ENCODE measurements at places on chromosomes 7 and 10.

DNA sequence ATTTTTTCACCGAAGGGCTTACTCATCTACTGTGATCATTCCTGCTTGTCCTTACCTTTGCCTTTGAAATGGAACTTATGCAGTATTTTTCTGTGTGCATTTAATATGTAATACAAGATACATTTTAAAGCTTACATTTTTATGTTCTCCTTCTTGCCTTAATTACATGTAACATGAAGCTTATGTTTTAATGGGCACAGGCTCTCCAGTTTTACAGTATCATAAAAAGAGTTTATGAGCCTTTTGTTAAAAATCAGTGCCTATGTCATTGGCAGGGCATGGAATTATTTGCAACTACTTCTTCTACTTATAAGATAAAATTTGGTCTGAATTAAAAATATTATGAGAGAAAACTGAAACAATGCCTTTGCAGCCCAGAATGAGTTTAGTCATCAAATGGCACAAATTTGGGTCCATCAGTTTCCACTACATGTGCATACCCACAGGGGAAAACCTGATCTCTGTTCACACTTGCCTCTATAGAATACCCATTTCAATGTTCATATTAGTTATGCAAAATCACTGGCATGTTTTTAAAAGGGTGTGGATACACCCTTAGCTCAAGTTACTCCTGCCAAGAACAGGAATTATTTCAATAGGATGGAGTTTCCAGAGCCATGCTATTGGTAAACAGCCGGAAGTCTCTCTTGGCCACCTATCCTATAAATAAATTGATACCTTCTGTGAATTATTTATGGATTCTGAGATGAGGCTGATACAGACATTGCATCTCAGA lies 27.9 kb upstream of the WNT16 start:
- DNase-seq, result no peak

DNA sequence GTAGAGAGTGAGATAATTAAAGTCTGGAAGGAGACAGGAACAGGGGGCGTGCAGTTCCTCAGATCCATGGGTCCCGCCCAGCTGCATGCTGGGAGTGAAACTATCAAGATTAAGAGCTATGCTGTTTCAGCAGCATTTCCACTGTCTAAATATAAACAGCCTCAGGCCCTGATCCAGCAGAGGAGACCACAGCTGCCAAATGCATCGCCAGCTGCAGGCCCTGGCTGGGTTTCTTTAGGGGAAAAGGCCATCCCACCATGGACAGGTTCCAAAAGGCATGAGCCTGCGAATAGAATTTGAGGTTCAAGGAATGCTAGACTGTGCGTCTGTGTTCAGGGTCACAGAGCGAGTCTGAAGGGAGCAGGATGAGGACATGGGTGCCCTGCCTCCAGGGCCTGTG lies 411.4 kb downstream of the PAXIP1 start:
- DNase-seq, result no peak

GRCh38 chr10:13946209-13946460 lies 359.4 kb downstream of the PRPF18 start:
- DNase-seq, result no peak

GRCh38 chr7:135447748-135448147 lies 62.2 kb downstream of the CNOT4 start:
- no peak for DNase-seq

DNA sequence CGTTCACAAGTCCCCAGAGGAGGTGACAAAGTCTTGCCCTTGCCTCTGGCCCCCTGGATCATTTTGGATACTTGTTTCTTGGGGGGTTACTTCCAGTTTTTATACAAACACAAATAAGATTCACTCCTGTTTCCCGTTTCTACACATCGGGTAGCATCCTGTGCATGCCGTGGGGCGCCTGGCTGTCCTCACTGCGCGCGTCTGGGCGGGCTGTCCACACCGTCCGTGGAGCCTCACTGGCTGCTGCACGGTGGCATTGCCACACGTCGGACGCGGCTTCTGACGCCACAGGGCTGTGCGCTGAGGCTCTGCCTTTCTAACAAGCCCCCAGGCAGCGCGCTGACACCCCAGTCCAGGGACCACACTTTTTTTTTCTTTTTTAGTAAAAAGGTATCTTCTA lies 18.4 kb downstream of the BNIP3 start:
- DNase-seq, result no peak

- DNase-seq, result no peak
Measured at GRCh38 chr7:83271212-83272099, 108.8 kb upstream of the PCLO start.

GRCh38 chr10:5492929-5493576 lies 6.3 kb downstream of the CALML5 start:
- DNase-seq, result no peak

GRCh38 chr10:78178940-78179339 lies 145.3 kb downstream of the RPS24 start:
- DNase-seq, result no peak

DNA sequence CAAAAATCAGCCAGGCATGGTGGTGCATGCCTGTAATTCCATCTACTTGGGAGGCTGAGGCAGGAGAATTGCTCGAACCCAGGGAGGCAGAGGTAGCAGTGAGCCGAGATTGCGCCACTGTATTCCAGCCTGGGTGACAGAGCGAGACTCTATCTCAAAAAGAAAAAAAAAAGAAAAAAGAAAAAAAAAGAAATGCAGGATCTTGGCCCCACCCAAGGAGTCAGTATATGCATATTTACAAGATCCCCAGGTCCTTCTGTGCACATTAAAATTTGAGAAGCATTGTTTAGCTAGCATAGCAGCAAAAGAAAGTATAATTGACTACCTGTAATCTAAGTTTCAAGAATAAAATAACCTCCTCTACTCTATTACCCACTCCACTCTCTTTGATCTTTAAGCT lies 15.8 kb downstream of the PIK3AP1 start:
- DNase-seq, result no peak

DNA sequence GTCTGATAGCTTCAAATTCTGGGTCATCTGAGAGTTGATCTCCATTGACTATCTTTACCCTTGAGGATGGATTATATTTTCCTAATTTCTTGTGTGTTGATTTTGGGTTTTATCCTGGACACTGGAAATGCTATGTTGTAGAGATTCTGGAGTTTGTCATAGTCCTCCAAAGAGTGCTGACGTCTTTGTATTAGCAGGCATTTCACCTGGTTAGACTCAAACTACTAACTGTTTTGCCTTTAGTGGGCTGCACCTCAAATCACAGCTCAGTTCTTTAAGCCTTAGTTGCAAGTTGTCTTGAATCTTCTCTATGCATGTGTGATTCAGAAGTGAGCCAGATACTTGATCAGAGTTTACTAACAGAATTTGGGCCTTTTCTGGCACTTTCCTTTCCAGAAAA lies 264.3 kb downstream of the RPS24 start:
- no peak for DNase-seq

DNA sequence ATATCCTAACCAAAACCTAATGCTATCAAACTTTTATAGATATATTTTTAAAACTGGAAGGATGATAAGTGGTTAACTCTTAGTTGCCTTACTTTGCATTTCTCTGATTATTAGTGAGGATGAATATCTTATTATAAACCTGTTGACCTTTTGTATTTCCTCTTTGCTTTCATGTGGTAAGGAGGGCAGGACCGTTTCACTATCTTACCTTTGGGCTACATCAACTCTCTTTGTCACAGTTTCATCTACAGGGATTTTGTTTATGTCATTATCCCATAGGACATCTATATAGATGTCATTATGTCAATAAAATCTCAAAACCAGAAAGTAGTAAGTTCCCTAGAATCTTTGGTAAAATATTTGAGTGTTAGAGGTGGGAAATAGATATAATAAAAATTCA lies 219.3 kb downstream of the THSD7A start:
- no peak for DNase-seq

GRCh38 chr7:18962031-18962430 lies 155.4 kb downstream of the TWIST1 start:
- DNase-seq, result no peak

- DNase-seq, result no peak
Measured at GRCh38 chr10:44183667-44184632, 200.9 kb downstream of the CXCL12 start.

GRCh38 chr10:49441488-49442476 lies 45.9 kb upstream of the DRGX start:
- DNase-seq, result no peak

DNA sequence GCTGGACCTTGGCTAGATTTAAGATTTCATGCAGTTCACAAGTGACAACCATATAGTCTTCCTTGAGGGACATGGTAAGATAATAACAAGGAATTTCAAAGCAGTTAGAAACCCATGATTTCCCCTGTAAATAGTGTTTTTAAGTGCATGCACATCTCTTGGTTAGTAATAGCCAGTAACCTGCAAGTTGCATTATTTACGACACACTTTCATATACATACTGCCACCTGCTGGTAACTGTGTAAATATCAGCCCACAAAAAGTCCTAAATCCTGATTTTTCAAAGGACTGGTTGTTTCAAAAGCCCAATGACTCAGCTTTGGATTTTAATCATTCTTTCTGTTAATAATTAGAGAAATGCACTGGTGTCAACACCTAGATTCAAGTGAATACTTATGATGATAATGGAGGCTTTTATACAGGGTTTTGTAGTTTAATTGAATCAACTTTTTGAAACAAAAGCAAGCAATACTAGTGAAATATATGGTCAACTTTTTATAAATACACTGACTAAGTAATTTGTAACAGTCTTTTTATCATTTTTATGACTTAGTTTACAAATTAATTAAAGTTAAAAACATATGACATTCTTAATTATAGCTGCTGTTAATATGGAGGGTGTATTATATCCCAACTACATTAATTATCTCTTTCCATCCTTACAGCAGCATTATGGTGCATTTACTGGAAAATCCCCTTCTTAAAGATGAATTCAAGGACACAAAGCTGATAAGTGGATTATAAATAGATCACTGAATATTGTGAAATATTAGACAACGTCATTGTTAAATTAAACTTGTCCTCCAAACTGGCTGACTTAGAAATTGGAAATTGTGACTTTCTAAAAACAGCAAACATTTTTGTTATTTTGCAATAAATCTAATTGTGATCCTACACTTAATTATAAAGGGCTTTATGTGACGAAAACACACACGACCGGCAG lies 367.7 kb upstream of the SEMA3D start:
- DNase-seq, result peak; percentile 49

GRCh38 chr10:5698062-5698461 lies 13.4 kb downstream of the TASOR2 start:
- DNase-seq, result no peak

DNA sequence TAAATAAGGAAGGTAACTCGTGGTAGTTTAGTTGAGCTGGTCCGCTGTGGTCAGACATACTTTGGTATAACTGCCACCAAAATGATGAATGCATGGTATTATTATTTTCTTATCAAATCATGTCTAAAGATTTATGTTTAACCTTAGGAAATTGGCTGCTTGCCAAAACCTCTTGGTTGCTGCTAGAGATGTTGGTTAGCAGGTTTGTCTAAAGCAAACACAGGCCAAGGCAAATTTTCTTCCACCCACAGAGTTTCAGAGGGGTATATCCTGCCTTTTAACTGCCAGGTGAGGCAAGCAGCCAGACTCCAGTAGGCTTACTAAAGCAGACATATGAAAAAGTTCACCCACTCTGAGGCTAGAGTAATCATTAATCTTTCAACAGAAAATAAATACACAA lies 101.4 kb downstream of the SEMA3E start:
- no peak for DNase-seq

DNA sequence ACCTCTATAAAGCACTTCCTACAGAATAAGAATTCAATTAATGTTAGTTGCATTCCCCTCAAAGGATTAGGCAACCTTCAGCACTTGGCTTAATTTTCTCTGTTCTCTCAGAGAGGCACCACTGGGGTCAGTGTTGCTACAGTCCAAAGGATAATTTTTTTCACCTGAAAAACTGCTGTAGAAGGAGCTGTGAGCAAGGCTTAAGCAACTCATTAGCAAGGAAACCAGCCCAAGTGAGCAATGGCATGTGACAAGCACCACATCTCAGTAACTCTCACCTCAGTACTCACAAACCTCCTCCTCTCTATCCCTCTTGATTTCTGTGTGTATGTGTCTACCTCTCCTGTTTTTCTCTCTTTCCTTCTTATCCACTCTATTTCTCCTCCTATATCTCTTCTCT lies 55.9 kb downstream of the DGKI start:
- DNase-seq, result no peak

- DNase-seq, result peak; percentile 86
Measured at GRCh38 chr10:77416311-77417135, 221.1 kb downstream of the KCNMA1 start.

GRCh38 chr7:148104136-148104716 lies 486.3 kb upstream of the C7orf33 start:
- no peak for DNase-seq

- no peak for DNase-seq
Measured at GRCh38 chr10:17606547-17607040, 10.6 kb downstream of the HACD1 start.

DNA sequence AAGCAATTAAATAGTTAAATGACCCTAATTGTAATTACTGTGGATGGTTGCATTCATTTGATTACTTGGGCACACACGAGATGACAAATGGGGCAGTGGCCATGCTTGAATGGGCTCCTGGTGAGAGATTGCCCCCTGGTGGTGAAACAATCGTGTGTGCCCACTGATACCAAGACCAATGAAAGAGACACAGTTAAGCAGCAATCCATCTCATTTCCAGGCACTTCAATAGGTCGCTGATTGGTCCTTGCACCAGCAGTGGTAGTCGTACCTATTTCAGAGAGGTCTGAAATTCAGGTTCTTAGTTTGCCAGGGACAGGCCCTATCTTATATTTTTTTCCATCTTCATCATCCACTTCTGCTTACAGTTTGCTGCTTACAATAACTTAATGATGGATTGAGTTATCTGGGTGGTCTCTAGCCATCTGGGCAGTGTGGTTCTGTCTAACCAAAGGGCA lies 8.3 kb downstream of the PCBD1 start:
- DNase-seq, result no peak

- peak; percentile 44 for DNase-seq
Measured at GRCh38 chr10:373526-374309, 238.5 kb downstream of the ZMYND11 start.

DNA sequence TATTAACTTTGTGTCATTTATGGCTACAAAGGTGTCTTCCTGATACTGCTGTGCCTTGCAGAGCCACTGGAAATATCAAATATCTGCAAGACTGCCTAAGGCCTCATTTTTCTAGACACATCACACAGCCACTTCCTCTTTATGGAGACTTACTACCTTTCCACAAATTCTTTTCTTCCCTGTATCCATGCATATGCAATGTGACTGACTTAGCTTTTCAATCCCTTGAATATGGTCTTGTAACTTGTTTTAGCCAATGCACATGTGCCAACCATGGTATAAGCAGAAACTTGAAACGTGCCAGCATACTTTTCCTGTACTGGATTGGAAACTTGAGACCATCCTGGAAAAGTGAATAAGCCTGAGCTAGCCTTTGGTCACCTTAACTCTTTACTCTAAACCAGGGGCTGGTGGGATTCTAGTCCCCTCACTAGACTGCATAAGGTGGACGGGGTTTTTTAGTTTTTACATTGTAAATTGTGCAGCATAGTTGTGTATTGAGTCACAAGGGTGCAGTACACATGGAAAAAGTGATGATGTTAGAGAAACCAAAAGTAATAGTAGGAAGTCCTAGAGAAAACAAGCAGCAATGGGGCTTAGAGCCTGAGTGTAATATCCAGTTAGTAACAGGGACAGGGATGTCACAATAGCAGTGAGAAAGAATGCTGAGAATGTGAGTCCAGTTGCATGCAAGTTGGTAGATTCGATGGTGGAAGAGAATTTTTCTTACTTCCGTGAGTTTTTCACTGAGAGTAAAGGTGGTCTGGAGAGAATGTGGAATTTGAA lies 879.5 kb downstream of the SORCS1 start:
- DNase-seq, result no peak

GRCh38 chr10:89981891-89982290 lies 280.5 kb downstream of the KIF20B start:
- DNase-seq, result no peak

- no peak for DNase-seq
Measured at GRCh38 chr7:101614939-101615302, 14.2 kb downstream of the MYL10 start.

Data from AG04449 (cell line).